HFFc6 (cell line): ENCODE measurements at places on chromosomes 16 and 17.

DNA sequence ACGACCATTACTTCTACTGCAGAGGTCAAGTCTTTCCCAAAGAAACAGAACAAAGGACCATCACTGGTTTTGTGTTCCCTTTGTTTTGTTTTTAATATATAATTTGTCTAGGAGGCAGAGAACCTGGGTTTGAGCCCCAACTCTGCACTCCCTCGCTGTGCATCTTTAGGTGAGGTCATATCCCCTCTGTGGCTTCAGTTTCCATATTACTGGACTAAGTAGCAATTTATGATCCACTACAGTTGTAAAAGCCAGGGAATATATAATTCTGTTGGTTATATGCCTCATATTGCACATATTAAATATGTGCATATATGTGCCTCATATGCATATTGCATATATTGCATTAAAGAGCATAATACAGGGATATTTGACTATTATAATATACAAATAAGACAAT lies 392.0 kb downstream of the GRIN2A start:
- DNase-seq, result no peak

DNA sequence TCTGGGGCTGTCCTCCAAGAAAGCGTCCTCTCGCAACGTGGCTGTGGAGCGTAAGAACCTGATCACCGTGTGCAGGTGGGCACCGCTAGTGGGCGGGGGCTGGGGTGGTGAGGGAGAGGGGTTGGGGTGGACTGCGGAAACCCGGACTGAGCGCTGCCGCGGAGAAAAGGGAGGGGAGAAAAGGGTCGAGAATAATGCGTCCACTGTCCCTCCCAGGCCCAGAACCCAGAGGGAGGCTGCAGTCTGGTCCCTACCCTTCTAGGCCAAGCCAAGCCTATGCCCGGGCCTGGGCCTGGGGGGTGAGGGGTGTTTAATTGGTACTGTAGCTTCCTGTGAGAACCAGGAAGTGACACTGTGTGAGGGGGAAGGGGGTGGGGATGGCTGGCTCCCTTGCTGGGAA lies 464 bp downstream of the RUNDC3A start:
- no peak for DNase-seq

DNA sequence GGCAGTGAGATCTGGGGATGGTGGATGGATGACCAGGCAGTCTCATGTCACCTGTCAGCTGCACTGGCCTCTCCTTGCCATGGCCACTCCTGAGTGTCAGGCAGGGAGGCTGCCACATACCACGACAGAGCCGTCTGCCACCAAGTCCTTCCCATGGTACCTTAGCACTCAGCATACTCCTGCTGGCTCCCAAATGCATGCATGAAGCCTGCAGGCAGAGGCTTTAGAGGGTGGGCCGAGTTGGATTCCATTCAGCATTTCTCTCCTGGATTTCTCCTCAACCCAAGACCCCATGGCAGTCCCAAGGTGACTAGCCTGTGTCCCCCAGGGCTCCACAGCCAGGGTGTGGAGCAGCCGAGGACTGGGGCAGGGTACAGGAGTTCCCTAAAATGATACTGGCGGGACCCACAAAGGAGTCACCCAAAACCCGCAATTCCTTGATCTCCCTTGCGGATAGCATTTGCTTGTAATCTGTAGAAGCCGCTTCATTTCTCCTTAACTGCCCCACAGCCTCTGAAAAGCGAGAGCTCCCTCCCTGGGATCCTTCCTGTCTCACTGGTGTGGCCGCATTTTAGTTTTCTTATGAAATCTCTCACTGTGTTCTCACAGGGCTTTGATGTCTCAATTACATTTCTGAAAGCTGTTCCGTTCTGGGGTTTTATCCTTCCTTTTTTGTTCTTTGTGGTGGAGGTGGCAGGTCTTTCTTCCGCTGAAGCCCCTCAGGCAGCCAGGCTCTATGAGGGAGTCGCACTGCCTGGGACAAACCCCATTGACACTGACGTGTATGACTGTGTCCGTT lies 141.4 kb downstream of the SOCS1 start:
- no peak for DNase-seq

DNA sequence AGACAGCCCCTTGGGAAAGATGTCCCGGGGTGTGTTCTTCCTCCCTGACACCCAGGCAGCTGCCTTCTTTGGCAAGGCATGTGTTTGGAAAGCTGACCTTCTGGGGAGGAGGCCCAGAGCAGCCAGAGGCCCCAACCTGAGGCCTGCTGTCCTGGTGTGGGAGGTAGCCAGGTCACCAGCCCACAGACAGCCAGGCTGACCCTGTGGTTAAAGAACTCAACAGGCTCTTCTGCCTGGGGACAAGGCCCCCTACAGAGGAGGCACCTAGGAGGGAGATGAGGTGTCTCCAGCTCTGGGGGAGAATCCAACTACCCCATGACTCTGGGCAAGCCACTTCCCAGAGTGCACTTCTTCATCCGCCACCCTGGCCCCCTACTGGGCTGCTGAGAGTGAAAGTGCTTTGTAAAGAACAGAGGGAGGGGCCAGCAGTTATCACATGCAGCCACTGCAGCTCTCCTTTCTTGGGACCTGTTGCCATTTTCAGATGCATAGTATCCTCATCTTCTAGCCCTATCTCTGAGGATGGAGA lies 13.1 kb upstream of the SREBF1 start:
- no peak for DNase-seq

DNA sequence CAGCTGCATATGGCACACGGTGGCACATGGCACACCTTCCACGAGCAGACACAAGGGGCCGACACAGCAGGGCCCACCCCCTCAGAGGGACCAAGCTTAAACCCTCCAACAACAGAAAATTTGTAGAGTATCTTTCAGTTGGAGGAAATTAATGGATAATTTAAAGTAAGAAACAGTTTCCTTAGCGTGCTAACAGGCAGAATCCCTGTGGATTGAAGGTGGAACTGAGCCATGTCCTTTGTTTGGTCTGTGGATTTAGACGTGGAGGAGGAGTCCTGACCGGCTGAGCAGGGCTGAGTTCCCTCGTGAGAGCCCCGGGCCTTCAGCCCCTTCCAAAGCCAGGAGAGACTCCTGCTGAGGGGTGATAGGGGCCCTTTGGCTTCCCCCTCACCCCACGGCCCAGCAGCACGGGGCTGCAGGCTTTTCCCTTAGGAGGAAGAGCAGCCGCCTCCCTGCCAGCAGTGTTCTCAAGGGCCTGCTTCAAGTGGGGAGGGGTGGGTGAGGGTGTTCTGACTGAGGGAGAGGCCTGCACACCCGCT lies 1.4 kb upstream of the CYB561 start:
- no peak for DNase-seq

DNA sequence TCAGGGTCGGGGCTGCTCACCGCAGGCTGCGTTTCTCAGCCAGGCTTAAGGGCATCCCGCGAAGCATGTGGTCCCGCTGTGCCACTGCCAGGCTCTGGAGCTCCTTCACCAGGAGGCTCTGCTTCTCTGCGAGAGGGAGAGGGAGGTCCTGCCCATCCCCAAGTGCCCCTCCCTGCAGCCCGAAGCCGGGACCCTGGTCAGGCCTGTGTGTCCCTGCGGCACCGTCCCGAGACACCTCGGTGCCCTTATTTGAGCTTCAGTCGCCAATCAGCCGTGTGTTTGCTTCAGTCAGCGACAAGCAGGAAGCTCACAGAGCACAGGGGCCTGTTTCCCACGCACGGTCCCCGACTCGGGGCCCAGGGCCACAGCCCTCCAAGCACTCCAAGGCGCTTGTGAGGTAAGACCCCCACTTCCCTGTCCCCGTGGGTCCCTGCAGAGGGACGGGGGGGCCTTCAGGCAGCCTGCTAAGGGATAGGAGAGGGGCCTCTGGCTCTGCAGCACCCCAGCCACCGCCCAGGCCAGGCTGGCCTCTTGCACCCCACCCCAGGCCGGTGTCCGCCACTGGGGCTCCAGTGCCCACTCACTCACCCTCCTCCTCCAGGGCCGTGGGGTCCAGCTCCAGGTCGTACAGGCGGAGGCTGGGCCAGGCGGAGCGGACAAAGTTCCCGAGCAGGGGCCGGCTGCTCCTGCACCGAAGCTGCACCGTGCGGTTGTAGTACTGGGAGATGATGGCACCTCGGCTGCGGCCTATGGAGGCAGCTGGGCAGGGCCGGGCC lies 3.2 kb downstream of the TMC6 start:
- no peak for DNase-seq

DNA sequence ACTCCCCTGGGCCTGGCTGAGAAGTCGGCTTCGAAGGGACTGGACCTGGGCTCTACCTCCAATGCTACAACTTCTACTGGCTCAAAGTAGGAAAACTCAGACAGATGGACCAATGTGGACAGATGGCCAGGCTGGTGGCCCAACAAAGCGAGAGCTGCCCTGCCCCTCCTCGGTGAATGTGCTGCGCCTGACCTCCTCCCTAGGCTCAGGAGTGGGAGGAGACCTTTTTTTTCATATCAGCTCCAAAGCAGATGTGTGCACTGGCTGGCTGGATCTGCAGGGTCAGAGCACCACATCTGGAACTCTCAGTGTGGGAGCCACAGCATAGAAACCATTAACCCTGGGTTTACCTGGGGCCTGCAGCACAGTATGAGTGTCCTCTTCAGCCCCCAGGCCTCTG lies 20.8 kb downstream of the ATP6V0D1 start:
- no peak for DNase-seq

DNA sequence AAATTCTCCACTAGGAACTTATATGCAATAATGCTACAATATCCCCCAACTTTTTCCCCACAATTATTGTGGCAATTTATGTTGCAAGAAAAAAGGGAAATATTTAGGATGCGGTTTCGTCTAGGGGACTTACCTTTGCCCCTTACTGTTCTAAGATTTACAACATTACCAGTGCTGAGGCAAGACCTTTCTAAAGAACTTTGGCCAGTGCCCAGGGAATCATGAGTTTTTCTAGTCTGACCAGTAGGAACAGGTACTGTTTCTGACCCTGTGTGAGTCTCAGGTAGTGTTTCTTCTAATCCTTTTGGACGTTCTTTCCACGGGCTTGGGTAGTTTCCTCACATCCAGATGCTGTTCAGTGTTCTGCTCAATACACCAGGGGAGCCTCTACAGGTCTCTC lies 373.7 kb downstream of the HAPSTR1 start:
- no peak for DNase-seq

- no peak for DNase-seq
These were observed 5.0 kb downstream of the RPRML start for GRCh38 chr17:46974086-46974485.
